ENCODE measurements at places on chromosomes 4 and X.

GRCh38 chr4:77449171-77449570 lies 156.4 kb upstream of the CXCL13 start:
- no peak for DNase-seq

DNA sequence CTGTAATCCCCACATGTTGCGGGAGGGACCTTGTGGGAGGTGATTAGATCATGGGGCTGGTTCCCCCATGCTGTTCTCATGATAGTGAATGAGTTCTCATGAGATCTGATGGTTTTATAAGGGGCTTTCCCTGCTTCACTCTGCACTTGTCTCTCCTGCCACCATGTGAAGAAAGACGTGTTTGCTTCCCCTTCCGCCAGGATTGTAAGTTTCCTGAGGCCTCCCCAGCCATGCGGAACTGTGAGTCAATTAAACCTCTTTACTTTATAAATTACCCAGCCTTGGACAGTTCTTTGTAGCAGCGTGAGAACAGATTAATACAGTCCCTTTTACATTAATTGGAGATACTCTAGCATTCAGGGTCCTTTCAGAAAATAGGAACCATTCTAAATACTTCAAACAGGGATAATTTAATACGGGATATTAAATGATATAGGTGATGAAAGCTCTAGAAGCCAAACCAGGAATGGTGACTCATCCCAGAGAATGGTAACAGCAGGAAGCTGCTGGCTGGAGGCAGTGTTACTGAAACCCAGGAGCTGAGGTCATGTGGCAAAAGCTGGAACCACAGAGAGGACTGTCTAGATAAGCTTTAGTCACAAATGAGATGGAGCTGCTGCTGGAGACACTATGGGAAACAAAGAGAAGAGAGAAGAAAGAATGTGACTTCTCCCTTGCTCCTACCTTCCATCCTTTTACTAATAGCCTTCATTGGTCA lies 57.3 kb downstream of the GSTCD start:
- no peak for DNase-seq

DNA sequence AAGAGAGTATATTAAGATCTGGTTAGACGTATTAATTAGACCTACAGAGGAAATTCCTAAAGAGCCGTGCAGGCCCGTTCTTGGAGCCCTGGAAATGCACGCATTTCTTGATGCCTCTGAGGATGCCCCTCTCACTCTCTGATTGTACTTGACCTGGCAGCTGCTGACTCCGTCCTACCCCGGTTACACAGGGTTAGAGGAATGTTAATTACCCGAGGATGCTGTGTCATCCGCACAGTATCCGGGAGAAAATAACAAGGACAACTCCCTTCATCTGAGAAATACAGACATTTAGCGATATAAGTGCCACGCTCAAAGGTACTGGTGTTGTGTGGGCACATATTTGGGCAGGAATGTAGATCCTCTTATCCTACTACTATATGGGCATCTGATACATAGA lies 404.6 kb upstream of the FAT1 start:
- no peak for DNase-seq

DNA sequence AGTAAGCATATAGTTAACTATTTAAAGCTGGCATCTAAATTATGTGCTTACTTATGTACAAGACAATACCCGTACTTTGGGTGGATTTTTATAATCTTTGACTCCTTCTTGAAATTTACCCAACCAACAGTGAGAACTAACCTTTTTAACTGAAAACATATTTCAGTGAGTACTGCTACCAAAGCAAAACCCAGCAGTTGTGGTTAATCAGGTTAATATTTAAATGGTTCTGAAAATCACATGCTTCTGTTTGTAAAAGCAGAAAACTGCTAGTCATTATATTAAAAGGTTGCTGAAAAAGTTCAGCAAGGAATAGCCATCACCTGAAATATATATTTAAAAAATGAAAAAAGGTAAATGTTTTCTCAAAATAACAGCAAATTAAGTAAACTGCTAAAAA lies 20.0 kb downstream of the UBE2D3 start:
- DNase-seq, result no peak

DNA sequence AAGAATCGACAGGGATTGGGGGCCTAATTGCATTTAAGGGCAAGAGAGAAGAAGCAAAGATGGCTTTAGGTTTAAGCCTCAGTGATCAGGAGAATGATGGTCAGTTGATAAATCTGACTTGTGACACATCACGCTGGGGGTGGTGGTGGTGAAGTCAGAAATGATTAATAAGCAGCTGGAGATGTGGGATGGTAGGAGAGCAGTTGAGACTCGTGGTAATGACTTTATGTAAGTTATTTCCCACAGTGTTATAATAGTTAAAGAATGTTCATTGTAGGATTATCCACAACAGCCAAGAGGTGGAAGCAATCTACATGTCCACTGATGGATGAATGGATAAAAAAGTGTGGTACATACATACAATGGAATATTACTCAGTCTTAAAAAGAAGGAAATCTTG lies 178.9 kb upstream of the GPC4 start:
- DNase-seq, result peak; percentile 66

- no peak for DNase-seq
These were observed 10.5 kb downstream of the KLF3 start for GRCh38 chr4:38674258-38675144.

DNA sequence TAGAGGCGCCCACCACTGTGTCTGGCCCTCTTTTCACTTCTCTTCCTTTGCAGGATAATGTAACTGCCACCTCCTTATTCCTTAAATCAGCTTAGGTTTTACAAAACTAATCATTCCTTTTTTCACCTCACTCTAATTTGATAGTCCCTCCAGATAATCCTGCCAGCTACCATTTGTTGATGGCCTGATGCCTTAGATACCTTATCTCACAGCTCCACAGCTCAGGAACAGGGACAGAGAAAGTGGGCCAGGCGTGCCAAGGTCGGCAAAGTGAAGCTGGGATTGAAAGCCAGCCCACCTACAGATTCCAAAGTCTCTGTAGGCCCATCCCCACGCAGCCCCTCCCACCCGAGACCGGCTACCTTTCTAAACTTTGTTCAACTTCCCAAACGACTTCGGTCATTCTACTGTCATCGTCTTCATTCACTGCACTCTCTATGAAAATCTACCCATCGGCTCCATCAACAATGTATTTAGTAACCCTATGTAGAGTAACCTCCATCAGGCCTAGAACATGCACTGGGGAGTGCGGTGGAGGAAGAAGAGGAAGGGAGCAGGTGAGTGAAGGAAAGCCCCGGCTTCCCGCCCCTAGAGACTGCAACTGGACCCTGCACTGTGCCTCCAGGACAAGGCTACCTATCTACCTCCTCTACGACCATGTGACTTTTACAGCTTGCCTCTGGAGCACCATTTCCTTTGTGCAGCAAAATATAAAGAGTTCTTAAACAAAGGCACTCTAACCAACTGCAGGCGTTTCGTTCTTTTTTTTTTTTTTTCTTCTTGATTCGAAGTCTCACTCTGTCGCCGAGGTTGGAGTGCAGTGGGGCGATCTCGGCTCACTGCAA lies 1.5 kb downstream of the CASP6 start:
- no peak for DNase-seq

DNA sequence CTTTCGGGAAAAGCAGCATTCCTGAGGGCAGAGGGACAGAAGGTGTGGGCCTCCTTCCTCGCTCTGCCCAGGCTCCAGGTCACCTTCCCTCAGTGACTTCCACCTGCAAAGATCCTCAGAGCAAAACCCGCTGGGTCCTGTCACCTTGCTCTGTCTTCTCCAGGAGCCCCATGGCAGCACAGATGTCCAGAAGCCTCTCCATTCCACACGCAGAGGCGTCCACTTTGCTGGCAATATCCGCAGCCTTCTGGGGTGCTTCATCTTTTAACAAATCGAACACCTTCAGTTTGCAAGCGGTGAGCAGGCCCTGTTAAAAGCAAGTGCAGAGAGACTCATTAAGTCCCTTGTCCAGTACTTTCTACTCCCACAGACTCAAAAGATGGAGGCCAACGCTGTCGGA lies 27.3 kb downstream of the ASMTL start:
- DNase-seq, result no peak

DNA sequence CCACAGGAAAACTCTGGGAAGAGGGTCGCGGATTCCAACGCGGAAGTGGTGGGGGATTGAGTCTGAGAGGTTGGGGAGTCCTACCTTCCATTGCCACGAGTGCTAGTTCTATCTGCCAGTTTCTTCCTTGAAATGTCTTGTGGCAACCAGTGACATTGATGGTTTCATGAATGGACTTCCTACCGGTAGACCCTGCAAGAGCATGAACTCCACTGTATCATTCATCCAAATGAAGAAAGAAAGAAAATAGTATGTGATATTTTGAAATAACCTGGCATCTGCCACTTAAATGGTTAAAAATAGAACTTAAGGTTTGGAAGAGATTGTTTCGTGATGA lies 1.1 kb upstream of the SLC10A7 start:
- DNase-seq, result no peak

All from suppressor macrophage treated with lipopolysaccharide for 4 hours (primary cell).